ENCODE measurements at places on chromosomes 5 and 9.

DNA sequence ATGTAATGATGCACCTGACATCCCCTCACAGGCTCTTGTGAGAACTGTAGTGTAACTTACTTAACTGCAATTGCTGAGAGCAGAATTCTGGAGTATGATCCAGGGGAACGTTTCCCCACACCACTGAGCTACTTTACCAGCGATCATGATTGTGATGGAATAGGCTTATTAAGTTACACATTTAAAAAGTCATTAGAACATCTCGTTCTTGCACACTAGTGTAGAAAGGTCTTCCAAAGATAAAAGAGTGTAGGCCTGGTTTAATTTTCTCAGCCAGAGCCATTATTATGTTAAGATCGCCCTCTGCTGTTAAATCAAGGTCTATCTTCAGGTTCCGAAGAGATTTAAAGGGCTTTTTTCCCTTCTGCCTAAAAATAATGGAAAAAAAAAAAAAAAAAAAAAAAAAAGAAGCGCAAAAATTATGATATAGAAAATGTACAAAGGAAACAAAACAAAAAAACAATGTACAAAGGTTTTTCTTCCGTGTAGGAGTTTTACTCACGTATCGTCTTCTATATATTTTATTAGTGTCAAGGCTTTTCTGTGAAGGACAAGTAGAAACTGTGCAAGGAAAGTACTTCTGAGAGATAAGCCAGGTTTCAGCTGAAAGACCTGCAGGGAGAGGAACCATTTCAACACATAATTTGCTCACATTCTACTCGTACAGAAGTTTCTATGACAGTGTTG lies 18.6 kb upstream of the MOB3B start:
- DNase-seq = no peak

DNA sequence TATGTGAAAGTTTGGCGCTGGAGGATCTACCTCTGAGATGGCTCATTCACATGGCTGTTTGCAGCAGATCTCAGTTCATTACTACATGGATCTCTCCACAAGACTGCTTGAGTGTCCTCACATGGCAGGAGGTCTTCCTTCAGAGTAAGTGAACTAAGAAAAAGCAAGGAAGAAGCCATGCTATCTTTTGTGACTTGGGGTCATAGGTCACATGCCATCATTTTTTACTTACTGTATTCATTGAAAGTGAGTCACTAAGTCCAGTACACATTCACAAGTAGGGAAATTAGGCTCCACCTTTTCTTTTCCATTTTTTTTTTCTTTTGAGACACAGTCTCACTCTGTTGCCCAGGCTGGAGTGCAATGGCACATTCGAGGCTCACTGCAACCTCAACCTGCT lies 8.7 kb upstream of the CDKN2AIPNL start:
- no peak for DNase-seq

DNA sequence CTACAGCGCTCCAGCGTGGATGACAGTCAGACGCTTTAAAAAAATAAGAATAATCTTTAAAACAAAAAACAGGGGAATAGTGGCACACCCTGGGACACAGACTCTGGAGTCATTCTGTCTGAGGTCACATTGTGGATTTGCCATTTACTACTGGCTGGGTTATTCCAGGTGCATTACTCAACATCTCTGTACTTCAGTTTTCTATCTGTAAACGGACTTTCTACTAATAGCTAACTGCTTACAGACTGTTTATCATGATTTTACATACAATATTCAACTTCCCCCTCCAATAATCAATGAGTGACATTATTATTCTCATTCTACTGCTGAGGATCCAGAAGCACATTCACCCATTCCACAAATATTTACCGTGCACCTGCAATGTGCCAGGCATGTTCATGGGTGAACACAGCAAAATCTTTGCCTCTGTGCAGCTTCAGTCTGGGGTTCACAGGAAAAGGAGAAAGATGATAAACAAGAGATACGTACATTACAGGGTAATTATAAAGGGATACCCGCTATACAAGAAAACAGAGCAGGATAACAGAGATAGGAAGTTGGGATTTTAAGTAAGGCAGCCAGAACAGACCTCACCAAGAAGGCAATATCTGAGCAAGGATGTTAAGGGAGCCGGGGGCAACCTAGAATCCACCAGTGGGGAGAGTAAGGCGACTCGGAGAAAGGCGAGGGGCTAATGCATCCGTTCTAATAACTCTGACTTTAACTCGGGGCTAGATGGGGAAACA lies 984 bp upstream of the RAD23B start:
- DNase-seq = peak; percentile 9

- no peak for DNase-seq
Measured at GRCh38 chr5:57338068-57338867, 144.3 kb downstream of the ACTBL2 start.

GRCh38 chr9:133534346-133535291 lies at the start of gene ADAMTSL2:
Gene ADAMTSL2, plus strand, starts transcription at chr9:133534704. Its CDS starts 2,009 bp downstream, at chr9:133536713.
- peak; percentile 29 for DNase-seq

DNA sequence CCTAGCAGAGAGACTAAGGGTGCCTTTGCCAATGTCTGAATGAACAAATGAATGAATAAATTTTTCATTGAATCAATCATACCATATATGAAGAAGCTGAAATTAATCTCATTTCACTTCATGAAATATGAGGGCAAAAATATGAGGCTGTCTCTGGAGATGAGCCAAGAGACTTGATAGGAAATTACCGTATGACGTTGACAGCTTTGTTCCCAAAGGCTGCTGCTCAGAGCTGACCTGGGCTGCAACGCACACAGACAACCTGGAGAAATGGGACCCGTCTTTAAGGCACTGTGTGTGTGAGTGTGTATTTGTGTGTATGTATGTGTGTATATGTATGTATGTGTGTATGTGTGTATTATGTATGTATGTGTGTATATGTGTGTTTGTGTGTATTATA lies 226.1 kb downstream of the IRX2 start:
- no peak for DNase-seq

GRCh38 chr5:77231471-77232138 lies 21.1 kb downstream of the PDE8B start:
- DNase-seq = no peak

GRCh38 chr5:148911386-148911785 lies 85.0 kb downstream of the ADRB2 start:
- DNase-seq = no peak

GRCh38 chr9:4792572-4793458 lies at the start of gene RCL1:
Gene RCL1, plus strand, starts transcription at chr9:4792944. Its CDS starts 148 bp downstream, at chr9:4793092.
- peak; percentile 96 for DNase-seq

DNA sequence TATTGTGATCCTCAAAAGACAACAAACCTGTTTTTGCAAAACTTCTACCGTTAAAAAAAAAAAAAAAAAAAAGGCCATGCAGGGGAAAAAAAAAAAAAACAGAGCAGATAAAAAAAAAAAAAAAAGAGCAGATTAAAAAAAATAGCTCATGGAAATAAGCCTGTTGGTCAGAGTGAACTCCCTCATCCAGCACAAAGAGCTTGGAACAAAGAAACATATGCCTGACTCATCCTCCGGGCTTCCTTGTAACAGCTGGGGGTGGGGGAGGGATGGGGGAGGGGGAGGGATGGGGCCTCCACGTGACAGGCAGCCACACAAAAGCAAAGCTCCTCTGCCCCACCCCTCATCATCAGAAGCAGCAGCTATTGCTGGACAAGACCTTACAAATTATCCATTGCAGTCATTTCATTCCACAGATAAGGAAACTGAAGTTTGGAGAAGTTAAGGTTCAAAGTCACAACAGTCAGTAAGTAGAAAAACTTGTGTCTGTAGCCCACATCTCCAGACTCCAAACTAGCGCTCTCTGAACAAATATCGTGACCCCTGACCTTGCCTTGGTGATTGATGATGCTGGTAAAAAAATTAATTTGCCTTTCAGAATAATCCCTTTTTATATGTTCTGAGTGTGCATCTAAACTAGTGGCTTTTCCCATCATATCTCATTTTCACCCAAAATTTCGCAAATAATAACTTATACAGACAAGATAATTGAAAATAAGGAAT lies 38.9 kb downstream of the SLC35D2 start:
- DNase-seq = no peak

DNA sequence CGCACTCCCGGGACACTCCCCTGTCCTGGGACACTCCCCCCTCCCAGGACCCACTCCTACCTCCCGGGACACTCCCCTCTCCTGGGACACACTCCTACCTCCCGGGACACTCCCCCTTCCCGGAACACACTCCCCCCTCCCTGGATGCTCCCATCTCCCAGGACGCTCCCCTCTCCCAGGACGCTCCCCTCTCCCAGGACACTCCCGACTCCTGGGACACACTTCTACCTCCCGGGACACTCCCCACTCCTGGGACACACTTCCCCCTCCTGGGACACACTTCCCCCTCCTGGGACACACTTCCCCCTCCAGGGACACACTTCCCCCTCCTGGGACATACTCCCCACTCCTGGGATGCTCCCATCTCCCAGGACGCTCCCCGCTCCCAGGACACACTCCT lies 95.6 kb downstream of the RXRA start:
- no peak for DNase-seq

GRCh38 chr5:172293745-172294342 lies 10.3 kb upstream of the UBTD2 start:
- no peak for DNase-seq

GRCh38 chr5:108747774-108748400 lies at the start of gene FER:
Gene FER, plus strand, starts transcription at chr5:108747897. Its CDS starts 50,286 bp downstream, at chr5:108798183.
- DNase-seq = peak; percentile 56

DNA sequence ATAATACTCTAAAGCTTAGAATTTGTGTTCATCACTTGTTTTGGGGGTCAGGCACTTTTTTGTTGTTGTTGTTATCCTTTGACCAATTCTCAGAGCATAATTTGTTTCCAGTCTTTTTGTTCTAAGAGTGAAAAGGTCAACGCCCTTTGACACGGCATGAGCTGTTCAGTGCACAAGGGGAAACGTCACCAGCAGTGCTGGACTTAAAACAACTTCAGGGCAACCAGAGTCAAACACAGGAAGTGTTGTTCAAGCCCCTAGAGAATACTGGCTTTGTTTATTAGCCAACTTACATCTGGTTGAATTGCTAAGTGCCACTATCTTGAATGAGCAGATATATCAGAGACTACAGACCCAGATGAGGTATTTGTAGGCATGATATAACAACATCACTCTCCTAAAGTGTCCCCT lies 368.9 kb downstream of the TMEM161B start:
- no peak for DNase-seq

DNA sequence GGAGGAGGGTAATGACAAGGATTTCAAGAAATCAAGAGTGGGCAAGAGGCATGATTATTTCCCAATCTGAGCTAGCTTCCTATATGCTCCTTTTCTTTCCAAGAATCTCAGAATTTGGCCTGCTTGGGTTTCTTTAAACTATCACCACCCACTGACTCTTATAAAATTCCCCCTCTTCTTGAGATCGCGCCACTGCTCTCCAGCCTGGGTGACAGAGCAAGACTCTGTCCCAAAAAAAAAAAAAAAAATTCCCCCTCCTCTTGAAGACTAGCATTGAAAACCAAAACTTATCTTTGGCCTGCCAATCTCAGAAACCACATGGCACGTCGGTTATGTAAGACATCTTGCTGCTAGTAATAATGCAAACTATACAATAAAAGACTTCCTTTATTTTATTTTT lies 3.4 kb upstream of the DMXL1 start:
- DNase-seq = no peak

DNA sequence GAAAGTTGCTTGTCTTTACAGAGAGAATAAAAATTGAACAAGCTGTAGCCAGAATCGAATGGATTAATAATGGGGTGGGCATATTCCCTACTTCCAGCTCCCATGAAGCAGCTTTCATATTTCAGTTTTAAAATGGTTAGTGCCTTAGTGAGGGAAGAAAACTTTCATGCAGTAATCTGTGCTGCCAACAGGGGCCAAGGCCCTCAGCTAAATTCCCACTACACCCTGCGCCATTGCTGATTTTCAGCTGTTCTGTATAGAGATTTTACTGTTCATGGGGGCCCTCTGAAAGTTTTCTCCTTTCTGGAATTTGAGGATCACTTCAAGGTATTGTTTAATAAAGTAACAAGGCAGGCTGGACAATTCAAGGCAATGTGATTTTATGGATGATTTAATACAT lies 58.2 kb downstream of the CAST start:
- DNase-seq = no peak

- DNase-seq = peak; percentile 9
Measured at GRCh38 chr5:141914199-141914743, 9.4 kb upstream of the DELE1 start.

- DNase-seq = no peak
Measured at GRCh38 chr9:136058084-136058483, 37.0 kb downstream of the NACC2 start.

DNA sequence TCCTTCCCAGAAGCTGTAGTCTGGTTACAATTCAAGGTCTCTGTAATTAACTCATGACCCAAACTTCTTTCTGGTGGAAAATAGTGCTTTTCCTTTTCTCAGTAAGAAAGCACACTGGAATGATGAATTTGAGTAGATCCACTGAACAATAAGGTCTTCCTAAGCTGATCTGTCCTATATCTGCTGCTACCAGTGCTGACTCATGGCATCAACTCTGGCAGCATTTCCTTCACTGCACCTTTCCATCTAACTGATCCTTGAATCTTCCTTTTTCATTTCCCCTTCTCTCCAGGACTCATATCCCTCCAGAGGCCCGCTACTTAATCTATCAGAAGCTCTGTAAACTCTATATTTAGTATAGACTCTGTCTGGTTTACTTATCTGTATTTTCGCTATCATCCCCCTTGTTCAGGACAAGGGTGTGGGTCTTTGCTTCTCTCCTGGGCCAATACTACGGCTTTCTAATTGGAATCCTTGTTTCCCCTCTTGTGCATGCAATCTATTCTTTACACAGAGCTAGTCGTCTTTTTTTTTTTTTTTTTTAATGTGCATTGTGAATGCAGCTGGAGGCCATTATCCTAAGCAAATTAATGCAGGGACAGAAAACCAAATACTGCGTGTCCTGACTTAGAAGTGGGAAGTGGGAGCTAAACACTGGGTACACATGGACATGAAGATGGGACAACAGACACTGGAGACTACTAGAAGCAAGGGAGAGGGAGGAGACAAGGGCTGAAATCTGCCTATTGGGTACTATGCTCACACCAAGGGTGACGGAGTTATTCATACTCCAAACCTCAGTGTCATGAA lies 192.2 kb upstream of the RPS23 start:
- no peak for DNase-seq

DNA sequence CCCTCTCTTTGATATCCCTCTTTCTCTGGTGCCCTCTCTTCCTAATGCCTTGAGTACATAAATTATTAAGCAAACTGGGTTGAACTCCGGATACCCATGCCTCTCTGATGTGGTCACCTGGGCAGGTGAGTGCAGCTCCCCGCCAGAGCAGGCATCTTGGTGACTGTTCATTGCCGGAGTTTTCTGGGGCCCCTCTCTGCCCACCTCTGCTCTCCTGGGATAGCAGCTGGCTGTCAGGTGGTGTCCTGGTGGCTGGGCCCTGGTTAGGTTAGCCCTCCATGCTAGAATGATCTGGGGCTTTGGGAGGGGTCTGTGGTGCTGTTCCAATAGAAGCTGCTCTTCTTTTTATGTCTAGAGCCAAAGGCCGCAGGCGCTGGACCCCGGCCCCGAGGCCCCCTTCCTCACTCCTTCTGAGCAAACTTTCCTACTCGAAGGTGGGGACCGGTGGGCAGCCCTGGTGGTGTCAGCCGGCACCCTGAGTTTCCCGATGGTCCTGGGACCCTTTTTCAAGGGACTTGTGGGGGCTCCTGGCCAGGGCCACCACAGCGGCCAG lies 4.9 kb upstream of the SCGB3A1 start:
- DNase-seq = no peak

GRCh38 chr5:64569858-64570257 lies 64.0 kb downstream of the RGS7BP start:
- no peak for DNase-seq

GRCh38 chr5:54792611-54793404 lies 192.6 kb downstream of the ESM1 start:
- no peak for DNase-seq

GRCh38 chr5:65734921-65735320 lies 12.9 kb downstream of the NLN start:
- no peak for DNase-seq

GRCh38 chr5:132019857-132020555 lies 8.5 kb upstream of the ACSL6 start:
- peak; percentile 84 for DNase-seq
